H7 (cell line): ENCODE measurements at places on chromosomes 16 and 17. TPM values are rescaled to one million over a fixed set of nuclear protein-coding genes. Genes with fewer than 3 reads are reported as not detected.
A peak's percentile ranks its signal among the peaks of the same experiment; 100 is the strongest.

GRCh38 chr16:76574651-76575050 is 297.4 kb downstream of the CNTNAP4 start:
- no peak for DNase-seq

- no peak for DNase-seq
These were observed 15.5 kb downstream of the HLF start for GRCh38 chr17:55280212-55280611.

DNA sequence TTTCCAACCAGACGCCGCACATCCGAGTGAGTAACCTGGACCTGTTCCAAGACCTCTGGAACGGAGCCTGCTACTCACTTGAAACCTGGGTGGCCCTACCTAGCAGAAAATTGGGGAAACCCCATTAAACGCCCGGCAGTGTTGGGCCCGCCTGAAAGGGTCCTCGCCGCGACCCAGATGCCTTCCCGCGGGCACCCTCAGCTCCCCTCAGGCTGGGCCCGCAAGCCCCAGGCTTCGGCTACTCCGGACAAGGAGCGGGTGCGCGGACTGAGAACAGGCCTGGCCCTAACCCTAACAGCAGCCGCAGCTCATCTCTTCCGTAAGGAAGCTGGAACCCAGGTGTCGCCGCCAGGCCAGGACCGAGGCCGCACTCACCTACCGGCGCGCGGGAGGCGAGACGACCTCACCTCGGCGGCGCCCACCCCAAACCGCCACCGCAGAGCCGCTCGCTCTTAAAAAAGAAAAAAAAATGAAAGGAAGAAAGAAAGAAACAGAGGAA is 344 bp downstream of the PSME3IP1 start:
- peak; percentile 74 for DNase-seq

GRCh38 chr17:54932711-54933110 is 32.1 kb downstream of the TOM1L1 start:
- DNase-seq = no peak

DNA sequence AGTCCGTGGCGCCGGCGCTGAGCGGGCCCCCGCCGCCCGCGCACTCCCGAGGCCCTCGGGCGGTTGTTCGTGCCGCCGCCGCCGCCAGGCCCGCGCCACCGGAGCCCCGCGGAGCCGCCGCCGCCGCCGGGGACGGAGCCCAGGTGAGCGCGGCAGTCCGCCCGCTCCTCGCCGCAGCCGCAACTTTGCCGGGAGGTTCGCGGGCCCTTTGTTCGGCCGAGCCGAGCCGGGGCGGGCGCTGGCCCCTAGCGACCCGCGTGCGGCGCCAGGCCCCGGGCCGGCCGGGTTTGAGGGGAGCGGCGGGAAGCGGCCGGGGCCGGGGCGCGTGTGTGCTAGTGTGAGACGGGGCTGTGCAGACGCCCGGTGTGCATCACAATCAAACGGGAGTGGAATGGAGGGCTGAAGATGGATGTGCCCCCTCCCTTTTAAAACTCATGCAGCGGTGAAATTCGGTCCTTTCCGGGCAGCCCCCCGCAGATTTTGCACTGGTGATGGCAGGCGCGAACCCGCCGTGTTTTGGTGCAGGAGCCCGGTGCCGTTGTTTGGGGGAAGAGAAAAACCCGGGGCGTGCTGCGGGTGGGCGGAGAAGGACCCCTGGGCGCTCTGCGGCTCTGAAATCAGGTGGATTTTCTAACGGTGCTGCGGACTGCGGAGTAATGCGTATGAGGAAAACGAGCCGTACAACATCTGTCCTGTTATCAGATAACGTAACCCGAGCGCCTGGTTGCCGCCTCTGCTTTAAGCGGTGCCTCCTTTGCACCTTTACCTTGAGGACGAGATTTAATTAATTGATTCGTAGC is 823 bp downstream of the TNRC6C start:
- DNase-seq = peak; percentile 81

DNA sequence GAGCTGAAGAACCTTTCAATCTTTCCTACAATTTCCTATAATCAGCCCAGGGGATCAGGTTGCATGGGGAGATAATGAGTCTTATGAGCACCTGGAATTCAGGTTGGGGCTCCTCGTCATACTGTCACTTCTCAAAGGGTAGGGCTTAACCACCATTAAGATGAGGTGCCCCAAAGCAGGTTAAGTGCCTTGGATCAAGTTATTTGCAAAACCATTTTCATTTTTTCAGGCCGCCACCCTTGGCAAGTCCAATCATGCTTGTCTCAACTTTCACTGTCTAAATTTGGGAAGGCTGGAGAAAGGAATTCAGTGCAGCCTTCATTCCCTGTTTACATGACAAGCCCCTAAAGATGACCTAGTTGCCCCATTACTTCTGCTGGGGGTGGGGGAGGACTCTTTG is 44.9 kb upstream of the TANGO6 start:
- DNase-seq = no peak

GRCh38 chr16:16933861-16934260 is 536.9 kb downstream of the XYLT1 start:
- DNase-seq = peak; percentile 60

DNA sequence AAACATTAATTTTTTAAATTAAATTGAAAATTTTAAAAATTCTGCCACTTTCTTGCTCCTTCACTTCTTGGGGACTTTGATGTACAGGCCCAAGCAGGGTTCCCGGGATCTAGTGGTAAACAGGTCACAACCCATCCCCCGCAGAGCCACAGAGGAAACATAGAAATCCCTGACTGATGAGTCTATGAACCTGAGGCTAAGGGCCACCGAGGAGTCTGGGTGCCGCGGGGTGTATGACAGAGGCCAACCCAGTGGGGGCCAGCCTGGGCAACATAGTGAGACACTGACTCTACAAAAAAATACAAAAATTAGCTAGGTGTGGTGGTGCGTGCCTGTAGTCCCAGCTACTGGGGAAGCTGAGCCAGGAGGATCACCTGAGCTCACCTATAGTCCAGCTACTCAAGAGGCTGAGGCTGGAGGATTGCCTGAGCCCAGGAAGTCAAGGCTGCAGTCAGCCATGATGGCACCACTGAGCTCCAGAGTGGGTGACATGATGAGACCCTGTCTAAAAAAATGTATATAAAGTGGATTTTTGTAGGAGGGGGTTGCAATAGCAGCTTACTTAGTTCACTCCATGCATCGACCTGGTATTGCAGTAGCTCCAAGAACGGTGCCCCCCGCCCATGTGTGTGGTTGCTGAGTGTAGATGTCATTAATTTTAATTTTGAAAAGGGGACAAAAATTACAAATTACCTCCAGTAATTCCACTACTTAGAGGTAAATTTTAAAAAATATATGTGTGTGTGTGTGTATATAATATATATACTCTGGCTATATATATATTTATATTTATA is 9.2 kb upstream of the FLYWCH1 start:
- peak; percentile 51 for DNase-seq

DNA sequence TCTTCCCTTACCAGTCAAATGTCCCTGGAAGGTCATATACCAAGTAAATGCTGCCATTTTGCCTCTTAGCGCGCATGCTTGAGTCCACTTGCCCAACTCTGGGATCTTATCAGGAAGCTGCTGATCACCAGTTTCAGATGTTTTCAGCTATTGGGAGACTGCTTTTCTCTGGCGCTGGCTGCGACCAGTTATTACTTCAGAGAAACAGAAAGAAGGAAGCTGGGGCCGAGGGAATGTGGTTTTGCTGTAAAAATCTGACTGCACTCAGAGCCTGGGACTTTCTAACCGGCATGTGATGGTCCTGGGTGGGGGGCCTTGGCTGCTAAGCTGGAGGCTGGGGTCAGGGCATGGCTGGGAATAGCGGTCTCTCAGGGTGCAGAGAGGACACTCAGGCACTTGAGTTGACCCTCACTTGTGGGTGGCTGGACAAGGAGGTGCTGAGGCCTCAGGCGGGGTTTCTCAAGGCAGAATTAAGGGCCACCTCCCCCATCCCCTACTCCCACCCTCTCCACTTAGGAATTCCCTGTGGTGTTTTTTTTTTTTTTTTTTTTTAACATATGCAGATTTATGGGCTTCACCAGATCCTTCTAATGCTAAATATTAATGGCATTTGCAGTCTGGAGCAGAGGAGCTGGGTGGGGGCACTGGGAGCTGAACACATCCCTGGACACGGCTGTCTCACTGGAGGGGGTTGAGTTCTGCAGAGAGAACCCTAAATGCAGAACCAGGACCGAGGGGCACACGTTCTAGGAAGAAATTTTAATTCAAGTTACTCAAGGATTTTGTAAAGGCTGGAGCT is 145.8 kb downstream of the CYLD start:
- DNase-seq = no peak

DNA sequence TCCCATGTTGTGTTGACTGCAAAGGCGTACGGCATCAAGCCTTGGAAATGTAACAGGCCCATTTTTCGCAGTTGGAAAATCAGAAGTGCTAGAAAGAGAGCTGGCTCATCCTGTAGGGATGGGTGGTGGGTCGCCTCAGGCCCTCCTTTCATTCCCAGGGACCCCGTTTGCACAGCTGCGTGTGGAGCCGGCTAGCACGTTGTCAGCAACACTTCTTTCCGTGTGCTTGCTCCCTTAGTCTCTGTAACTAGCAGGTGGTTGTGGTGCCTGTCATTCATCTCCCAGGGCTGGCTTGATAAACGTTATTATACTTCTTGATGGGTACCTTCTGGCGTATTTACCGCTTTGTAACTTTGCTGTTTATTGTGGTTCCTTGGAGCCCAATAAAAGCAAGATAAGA is 239.0 kb upstream of the CACNG5 start:
- no peak for DNase-seq

- DNase-seq = no peak
These were observed 113.5 kb downstream of the CBLN1 start for GRCh38 chr16:49168126-49168525.

DNA sequence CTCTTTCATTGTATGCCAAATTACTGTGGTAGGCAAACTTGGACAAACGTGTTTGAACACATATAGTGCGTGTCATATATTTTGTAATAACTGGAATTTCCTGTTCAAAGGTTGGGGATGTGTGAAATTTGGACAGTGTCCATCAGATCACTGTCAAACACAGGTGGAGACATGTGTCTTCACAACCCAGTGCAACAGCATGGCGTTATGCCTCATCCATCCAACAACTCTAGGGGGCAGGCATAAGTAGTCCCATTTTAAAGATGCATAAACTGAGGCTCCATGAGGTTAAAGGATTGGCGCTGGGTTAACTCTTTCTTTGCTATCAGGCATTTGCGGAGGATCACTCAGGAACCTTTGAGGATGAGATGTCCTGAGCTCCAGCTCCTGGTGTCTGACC is 103.7 kb downstream of the RBFOX1 start:
- no peak for DNase-seq

GRCh38 chr16:23318639-23319038 is 16.5 kb downstream of the SCNN1B start:
- DNase-seq = no peak

- DNase-seq = no peak
These were observed 222.2 kb upstream of the CPHXL start for GRCh38 chr16:75948441-75948840.

GRCh38 chr16:55534756-55535155 is 25.9 kb downstream of the LPCAT2 start:
- DNase-seq = no peak

DNA sequence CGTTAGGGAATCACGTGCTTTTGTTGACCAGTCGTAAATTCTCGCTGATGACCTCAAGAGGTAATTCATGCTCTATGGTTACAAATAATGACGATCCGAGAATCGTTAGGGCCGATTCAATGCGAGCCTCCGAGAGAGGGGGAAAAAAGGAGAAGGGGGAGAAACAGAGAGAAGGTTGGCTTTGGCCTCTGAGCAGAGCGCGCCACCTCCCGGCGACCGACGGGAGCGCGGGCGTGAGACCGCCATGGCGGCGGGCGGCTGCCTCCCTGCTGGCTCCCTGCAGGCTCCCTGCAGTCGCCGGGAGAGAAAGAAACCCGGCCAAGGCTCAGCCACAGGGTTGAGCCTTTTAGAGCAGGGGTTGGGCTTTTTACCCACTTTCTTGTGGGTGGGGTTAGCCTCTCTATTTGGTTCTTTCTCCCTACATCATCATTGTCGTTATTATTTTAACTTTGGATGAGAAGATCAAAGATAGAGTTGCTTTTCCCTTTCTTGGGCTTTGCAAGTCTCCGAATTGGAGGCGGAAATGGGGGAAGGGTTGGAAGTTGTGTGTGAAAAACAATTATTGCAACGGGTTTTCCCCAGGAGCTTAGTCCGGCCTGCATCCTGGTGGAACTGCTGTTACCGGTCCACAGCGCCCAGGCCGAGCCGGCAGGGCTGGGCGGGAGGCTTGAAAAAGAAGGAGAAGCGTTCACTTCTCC is 410 bp upstream of the HOXB5 start:
- DNase-seq = peak; percentile 98

- no peak for DNase-seq
These were observed 174.4 kb upstream of the HS3ST3A1 start for GRCh38 chr17:13776027-13776551.

- DNase-seq = no peak
These were observed 114.0 kb upstream of the NACA2 start for GRCh38 chr17:61704935-61705449.

DNA sequence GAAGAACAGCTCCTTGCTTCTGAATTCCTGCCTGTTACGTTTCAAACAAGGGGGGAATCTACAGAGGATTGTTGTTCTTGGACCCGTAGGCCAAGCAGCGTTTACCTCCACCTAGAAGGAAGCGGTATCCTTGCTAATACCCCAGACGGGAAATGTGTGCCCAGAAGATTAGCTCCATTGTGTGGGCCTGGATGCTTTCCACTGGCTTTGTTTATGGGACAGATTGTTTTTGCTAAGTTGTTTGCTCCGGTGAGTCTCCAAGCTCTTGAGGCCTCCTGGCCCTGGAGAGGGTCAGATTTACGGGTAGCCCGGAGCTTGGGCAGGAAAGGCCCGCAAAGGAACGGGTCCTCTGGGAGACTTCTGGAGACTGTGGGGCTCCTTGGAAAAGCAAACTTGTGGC is 28.4 kb upstream of the MRTFB start:
- DNase-seq = no peak

DNA sequence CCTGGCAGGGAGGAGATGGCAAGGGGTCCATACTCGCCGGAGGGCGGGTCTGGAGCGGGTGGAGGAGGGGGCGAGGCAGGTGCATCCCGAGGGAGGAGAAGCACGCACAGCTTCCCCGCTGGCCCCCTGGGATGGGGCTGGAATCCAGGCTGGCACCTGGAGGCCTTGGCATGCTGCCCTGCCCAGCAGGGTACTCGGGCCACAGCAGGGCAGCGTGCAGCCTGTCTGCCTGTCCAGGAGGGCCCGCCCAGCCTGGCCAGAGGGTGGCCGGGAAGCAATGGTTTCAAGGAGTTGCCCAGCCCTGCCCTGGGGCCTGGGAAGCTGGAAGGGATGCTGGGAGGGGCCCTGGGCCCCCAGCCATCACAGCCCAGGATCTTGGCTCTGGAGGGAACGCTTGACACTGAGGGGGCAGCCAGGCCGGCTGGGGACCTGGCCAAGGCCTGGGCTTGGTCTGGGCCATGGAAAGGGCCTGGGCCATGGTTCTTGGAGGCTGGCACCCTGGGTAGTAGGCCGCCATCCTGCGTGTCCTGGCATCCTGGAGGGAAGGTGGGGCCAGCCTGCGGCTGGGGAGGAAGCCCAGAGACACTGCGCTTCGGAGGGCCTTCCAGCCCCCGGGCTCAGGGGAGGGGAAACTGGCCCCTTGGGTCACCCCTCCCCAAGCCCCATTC is 1.1 kb downstream of the GLIS2 start:
- peak; percentile 85 for DNase-seq

PRDM7 gene
- not detected in 2 replicates for total RNA-seq

NME3 gene
- total RNA-seq = 147 and 179 TPM in 2 replicates

ZNF385C gene
- total RNA-seq = 2.7 and 3.8 TPM in 2 replicates
